Occipital lobe (tissue), 3 donors: ENCODE measurements at places on chromosomes 7 and 10.

DNA sequence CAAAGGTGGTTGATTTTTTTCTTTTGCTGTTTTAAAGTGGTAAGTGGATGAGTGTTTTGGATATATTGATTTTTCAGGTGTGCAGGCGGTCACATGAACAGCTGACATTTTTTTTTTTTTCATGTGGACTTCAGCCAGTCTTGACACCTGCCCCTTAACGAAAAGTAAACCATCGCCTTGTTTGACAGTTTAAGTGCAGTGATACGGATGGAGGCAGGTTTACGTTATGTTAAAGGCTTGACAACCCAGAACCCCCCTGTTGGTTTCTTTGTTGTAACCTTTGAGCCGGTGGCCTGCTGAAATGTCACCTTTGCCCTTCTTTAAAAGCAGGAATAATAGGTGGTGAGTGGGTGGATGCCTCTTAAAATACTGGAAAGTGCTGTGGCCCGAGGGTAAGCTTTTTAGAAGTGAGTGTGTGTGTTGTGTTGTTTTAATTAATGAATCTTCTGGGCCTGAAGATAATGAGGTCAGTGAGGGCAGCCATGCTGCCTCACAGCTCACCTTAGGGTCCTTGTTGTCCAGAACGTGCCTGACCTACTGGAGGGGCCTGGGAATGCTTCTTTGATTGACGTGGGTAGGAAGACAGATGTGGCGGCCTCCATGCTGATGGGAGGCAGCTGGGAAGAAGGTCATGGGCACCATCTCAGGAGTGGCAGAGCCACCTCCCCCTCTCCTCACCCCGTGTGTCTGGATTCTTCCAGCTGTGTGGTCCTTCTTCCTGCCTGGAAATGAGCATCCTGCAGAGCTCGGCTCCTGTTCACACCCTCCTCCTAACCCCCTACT lies 69.8 kb downstream of the TCF7L2 start:
- DNase-seq, result no peak

DNA sequence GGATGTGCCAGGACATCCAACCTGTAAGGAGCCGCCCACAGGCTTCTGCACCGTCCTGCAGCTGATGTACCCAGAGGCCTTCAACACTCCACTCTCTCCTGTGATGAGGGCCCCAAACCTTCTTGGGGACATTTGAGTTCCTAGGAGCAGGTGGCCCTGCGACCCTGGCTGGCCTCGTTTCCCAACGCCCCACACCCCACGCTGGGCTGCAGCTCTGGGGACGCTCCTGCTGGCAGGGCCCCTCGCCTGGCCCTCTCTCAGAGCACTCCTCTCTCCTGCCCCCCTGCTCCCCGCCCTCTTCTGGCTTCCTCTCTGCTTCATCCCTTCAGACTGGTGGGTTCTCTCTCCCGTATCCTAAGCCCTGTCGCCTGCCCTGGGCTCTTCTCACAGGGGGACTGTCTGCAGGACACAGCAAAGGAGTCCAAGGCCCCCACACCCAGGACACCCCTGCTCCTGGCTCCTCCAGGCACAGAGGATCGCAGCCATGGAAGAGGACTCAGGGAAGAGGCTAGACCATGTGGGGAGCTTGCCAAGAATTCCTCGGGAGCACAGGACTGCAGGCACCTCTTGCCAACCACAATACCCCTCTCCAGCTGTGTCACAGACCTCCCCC lies 541.4 kb downstream of the TCERG1L start:
- no peak for DNase-seq

- DNase-seq, result no peak
Measured at GRCh38 chr7:107850216-107850615, 40.8 kb upstream of the DLD start.

DNA sequence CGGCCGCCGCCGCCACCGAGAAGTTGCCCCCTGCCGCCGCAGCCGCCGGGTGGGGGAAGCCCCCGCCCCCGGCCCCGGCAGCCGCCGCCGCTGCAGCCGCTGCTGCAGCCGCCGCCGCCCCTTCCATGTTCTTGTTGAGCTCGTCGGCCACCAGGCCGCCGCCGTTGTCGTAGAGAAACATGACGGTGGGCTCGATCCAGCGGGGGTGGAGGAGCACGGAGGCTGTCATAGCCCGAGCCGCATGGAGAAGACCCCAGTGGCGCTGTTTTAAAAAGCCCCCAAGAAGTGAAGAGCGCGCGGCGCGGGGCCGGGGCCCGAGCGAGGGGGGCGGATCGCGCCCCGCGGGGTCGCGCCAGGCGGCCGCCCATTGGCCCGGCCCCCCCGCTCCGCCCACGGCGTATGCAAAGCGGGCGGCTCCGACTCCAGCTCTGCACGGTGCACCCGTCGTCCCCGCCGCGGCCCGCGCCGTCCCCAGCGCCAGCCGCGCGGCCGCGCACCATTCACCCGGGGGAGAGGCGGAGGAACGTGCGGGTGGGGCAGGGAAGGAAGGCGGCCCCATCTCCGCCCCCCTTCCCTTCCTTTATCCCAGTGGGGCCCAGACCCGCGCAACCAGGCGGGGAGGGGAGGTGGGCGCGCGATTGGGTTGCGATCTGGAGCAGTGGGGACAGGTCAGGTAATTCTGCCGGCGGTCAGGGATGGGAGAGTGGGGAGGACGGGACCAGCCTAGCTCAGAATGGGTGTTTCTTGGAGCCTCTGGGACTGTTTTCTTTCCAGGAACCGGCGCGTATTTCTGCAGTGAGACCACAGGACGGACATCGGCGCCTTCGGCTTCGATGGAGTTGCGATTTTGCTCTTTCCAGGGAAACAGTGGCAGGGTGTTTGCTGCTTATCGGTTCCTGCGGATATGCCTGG lies at the start of gene HOXA13:
Gene HOXA13, minus strand, starts transcription at position 243 of the 912 bp plus-strand sequence. Its CDS starts 14 bp downstream, at position 229.
- DNase-seq, result no peak

- no peak for DNase-seq
Measured at GRCh38 chr10:122285506-122286444, 14.7 kb downstream of the BTBD16 start.

GRCh38 chr7:115183431-115184057 lies 261.6 kb downstream of the MDFIC start:
- no peak for DNase-seq

- DNase-seq, result no peak
Measured at GRCh38 chr7:142739923-142740492, 9.3 kb upstream of the PRSS1 start.
